ENCODE measurements at places on chromosomes 11 and 22. TPM values are rescaled to one million over a fixed set of nuclear protein-coding genes. Genes with fewer than 3 reads are reported as not detected.

DNA sequence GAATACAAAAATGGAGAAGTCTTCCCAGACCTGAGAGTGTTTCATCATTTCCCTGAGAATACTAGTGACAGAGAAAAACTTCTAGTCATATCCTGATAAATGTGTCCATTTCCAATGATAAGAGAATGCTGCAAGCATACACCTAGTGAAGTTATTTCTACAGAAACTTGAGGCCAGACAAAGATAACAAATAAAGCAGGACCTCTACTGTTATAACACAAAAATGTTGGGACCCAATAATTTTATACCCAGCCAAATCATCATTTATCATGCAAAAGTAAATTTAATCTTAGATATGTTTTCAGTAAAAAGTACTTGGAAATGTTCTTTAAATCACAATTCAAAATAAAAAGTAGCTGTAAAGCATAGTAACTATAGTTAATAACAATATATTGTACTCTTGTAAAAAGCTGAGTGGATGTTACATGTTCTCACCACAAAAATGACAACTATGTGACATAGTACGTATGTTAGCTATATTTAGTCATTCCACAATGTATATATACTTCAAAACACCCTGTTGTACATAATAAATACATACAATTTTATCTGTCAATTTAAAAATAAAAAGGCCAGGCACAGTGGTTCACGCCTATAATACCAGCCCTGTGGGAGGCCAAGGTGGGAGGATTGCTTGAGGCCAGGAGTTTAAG lies 12.6 kb downstream of the RRAS2 start:
- H3K27me3 ChIP-seq: no peaks in the 10 kb centered on the region
- no peak for DNase-seq
- H3K36me3 ChIP-seq: peaks cover 30% of the 10 kb centered on the region
- H3K4me3 ChIP-seq: no peak overlapping the region
- H3K4me1 ChIP-seq: peaks cover 35% of the 10 kb centered on the region

DNA sequence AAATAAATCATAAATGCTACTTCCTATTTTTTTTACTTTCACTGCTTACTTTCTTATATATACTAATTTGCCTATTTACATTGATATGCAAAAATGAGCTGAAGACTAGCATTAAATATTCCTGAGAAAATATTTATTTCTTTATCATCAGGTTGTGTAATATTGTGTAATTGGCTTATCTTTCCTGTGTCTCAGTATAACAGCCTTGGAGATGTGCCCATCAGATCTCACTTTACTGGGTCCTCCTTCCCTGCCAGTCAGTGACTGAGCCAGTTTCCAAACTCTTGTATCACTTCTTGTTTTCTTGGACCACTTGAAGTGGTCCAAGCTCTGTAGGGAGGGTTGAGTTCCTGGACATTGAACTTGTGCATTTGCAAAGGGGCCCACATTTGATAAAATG lies 900.0 kb downstream of the LUZP2 start:
- H3K27ac ChIP-seq: no peak overlapping the region
- DNase-seq: no peak
- H3K4me1 ChIP-seq: no peaks in the 10 kb centered on the region
- no peaks in the 10 kb centered on the region for H3K27me3 ChIP-seq
- no peaks in the 10 kb centered on the region for H3K36me3 ChIP-seq

DNA sequence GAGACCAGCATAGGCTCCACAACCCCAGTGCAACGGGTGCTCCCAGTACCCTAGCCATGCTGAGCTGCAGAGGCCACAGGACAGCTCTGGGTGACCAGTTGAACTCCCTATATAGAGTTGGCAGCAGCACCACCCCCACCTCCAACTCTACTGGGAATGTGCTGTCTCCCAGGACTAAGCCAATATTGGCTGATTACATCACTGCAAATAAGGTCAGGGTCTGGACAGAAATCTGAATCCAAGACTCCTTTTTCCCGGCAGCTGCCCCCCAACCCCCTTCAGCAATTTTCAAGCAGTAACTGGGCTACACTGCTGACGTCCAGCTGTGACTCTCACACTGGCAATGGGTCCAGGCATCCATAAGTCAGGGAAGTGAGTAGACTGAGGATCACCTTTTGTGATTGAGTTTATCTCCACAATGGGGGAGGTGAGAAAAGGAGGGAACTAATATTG lies at the start of gene HPX:
TSS of gene HPX (minus strand) at position 82 of the 453 bp plus-strand sequence. CDS start at position 58, 24 bp downstream.
- no peaks in the 10 kb centered on the region for H3K36me3 ChIP-seq
- H3K27ac ChIP-seq: no peak within 1 kb of the TSS
- no peak within 1 kb of the TSS for H3K4me3 ChIP-seq
- H3K27me3 ChIP-seq: no peaks in the 10 kb centered on the region
- no peak for DNase-seq

DNA sequence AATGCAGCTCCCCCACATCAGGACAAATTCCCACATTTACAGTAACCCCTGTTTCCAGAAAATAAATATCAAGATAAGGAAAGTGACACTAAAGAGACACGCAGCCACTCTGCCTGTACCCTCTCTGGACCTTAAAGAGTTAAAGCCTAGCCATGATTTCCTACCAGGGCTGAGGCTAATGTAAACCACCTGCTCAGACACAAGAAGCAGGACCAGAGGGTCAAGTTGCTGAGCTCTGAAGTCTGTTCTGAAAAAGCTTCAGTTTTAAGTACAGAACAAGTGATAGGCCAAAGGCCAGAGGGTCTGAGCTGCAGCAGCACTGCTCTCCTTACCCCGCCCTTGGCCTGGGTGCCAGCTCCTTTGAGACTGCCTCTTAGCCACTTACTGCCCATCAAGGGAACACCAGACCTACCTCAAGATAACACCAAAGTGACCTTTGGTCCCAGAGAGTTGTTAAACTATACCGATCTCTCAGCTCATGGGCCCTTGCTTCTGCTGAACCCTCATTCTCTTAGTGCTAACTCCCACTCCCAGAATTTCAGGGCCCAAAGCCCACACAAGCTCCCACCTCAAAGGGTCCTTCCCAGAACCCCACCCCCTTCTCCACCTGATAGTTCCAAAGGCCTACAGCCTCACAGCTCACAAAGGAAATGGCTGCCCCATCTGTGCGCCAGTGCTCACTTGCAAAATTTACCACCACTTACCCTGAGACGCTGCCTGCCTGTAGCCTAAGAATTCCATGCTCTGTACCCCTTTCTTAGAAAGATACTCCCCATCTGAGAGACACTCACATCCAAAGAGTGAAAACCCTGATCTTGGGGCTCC lies 40.5 kb downstream of the IL18BP start:
- no peak for DNase-seq
- no peak overlapping the region for H3K4me3 ChIP-seq
- peaks cover 4% of the 10 kb centered on the region for H3K4me1 ChIP-seq
- H3K36me3 ChIP-seq: peaks cover 3% of the 10 kb centered on the region

- DNase-seq: no peak
- no peaks in the 10 kb centered on the region for H3K27me3 ChIP-seq
- peaks cover 5% of the 10 kb centered on the region for H3K4me1 ChIP-seq
- no peak overlapping the region for H3K27ac ChIP-seq
These were observed 30.7 kb downstream of the BUD13 start for GRCh38 chr11:116742104-116742503.

- H3K4me3 ChIP-seq: no peak overlapping the region
- H3K36me3 ChIP-seq: no peaks in the 10 kb centered on the region
These were observed 9.8 kb downstream of the SLC17A6 start for GRCh38 chr11:22347857-22348487.

DNA sequence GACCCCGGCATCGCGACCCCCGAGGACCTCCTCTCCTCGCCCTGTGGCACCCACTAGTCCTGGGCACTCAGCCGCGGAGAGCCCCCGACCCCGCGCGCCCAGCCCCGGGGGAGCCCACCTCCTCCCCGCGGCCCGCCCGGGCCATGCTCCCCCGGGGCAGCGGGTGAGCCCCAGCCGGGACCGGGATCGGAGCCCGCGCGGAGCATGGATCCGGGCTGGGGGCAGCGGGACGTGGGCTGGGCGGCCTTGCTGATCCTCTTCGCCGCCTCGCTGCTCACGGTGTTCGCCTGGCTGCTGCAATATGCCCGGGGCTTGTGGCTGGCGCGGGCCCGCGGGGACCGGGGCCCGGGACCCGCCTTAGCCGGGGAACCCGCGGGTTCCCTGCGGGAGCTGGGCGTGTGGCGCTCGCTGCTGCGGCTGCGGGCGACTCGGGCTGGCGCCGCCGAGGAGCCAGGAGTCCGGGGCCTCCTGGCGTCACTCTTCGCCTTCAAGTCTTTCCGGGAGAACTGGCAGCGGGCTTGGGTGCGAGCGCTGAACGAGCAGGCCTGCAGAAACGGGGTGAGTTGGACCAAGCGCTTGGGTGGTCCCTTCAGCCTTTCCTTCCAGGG lies 498 bp downstream of the C2CD2L start:
- H3K27me3 ChIP-seq: no peaks in the 10 kb centered on the region
- H3K4me1 ChIP-seq: peaks cover 31% of the 10 kb centered on the region
- no peak for DNase-seq
- H3K27ac ChIP-seq: no peak overlapping the region
- H3K36me3 ChIP-seq: no peaks in the 10 kb centered on the region

GRCh38 chr11:116409238-116409637 lies 363.5 kb downstream of the BUD13 start:
- H3K4me3 ChIP-seq: no peak overlapping the region
- H3K27ac ChIP-seq: no peak overlapping the region
- no peaks in the 10 kb centered on the region for H3K27me3 ChIP-seq

- H3K27ac ChIP-seq: no peak overlapping the region
- no peaks in the 10 kb centered on the region for H3K27me3 ChIP-seq
- no peaks in the 10 kb centered on the region for H3K4me1 ChIP-seq
- no peak overlapping the region for H3K4me3 ChIP-seq
- H3K36me3 ChIP-seq: no peaks in the 10 kb centered on the region
- DNase-seq: peak; percentile 29
These were observed 87.6 kb upstream of the FSHB start for GRCh38 chr11:30143098-30143705.

DNA sequence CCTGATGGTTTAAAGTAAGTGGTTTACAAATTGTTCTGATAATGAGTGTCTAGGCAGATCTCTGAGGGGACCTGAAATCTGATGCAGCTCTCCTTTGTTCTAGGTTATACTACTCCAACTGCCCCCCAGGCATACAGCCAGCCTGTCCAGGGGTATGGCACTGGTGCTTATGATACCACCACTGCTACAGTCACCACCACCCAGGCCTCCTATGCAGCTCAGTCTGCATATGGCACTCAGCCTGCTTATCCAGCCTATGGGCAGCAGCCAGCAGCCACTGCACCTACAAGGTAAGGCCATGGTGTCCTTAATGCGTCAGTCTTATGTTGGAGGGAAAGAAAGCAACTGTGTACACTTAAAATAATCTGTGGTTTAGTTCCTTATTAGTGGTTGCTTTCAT lies 9.9 kb downstream of the EWSR1 start:
- DNase-seq: no peak
- no peak overlapping the region for H3K27ac ChIP-seq
- no peak overlapping the region for H3K4me3 ChIP-seq
- peaks cover 11% of the 10 kb centered on the region for H3K4me1 ChIP-seq
- H3K36me3 ChIP-seq: peaks cover 44% of the 10 kb centered on the region

DNA sequence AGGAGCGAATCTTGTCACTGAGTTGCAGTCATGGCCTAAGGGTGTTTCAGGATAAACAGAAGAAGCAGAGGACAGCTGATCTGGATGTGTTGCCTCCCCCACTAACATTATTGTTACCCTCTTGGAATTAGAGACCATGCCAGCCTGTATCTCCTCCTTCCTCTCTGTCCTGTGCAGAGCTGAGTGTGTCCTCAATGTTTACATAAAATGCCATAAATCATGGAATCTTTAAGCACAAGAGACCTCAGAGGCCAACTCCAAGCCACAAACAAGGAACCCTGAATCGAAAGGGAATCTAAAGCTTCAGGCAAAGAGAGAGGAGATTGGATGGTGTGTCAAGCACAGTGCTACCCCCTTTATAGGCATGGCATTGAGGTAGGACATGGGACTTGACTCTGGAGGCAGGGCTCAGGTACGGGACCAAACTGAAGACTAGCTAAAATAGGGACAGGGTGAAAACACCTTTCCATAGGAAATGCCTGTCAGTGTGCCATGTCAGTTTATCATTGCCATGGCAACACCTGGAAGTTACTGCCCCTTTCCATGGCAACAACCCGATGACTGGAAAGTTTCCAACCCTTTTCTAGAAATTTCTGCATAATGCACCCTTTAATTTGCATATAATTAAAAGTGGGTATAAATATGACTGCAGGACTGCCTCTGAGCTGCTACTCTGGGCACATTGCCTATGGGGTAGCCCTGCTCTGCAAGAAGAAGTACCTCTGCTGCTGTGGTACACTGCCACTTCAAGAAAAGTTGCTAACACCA lies 489.7 kb downstream of the MIAT start:
- H3K27me3 ChIP-seq: peaks cover 3% of the 10 kb centered on the region
- DNase-seq: no peak

GRCh38 chr11:64239662-64240434 lies 1.0 kb upstream of the FKBP2 start:
- peaks cover 3% of the 10 kb centered on the region for H3K36me3 ChIP-seq
- peaks cover 2% of the 10 kb centered on the region for H3K27me3 ChIP-seq
- peaks cover 26% of the 10 kb centered on the region for H3K4me1 ChIP-seq
- peak overlapping the region; percentile 95 for H3K4me3 ChIP-seq
- DNase-seq: no peak
- peak overlapping the region; percentile 81 for H3K27ac ChIP-seq

DNA sequence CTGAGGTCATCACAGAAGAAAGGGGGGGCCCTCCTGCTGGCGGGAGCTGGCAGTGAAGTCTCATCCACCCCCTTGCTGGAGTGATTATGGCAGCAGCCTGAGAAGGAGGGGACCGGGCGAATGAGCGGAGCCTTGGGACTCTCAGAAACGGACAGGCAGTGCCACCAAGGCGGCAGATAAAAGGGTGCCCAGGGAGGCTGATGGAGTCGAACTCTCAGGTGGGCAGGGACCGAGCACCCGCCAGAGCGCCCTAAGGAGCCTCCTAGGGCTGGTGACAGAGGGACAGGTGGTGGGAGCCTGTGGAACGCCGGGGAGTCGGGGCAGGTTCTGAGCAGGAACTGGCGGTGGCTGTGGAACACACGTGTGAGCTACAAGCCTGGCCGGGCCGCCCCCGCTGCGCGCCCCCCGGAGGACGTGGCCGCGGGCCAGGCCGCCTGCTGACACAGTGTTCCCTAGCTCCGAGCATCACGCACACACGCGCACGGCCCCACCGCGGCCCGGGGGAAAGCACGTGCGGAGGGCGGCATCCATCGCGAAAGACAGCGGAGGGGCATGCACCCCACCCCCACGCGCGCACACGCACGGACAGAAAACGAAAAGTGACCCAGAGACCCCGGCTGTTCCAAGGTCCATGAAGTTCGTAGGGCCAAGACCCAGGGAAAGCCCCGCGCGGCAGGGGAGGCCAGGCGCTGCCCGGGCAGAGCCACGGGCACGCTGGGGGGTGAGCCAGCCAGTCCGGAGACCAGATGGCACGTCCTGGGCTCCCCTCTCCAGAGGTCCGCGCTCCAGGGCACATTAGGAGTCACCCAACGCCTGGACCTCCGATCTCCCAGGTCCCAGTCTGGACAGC lies 1.0 kb downstream of the VWCE start:
- H3K27ac ChIP-seq: peak overlapping the region; percentile 83
- peak; percentile 29 for DNase-seq
- peak overlapping the region; percentile 95 for H3K4me3 ChIP-seq
- peaks cover 17% of the 10 kb centered on the region for H3K36me3 ChIP-seq

The SLC1A2 gene
- 2.4 TPM for total RNA-seq

The RAB38 gene
- total RNA-seq: 4.7 TPM

The FAT3 gene
- 39.2 TPM for total RNA-seq

The E2F8 gene
- total RNA-seq: 11.5 TPM

The C22orf15 gene
- 0.41 TPM for total RNA-seq

The ZP1 gene
- not detected for total RNA-seq

The CDHR5 gene
- not detected for total RNA-seq

The MAP6 gene
- 57.7 TPM for total RNA-seq

The MFNG gene
- total RNA-seq: 3.2 TPM
